Stimulated activated CD4-positive, alpha-beta T cell treated with anti-CD3 and anti-CD28 coated beads, Interleukin-4, amount 100 ng/mL, for 48 hours (primary cell): ENCODE measurements at places on chromosomes 4 and X.
A peak's percentile ranks its signal among the peaks of the same experiment; 100 is the strongest.

- no peak for DNase-seq
Measured at GRCh38 chrX:8987672-8988250, 46.2 kb downstream of the FAM9B start.

DNA sequence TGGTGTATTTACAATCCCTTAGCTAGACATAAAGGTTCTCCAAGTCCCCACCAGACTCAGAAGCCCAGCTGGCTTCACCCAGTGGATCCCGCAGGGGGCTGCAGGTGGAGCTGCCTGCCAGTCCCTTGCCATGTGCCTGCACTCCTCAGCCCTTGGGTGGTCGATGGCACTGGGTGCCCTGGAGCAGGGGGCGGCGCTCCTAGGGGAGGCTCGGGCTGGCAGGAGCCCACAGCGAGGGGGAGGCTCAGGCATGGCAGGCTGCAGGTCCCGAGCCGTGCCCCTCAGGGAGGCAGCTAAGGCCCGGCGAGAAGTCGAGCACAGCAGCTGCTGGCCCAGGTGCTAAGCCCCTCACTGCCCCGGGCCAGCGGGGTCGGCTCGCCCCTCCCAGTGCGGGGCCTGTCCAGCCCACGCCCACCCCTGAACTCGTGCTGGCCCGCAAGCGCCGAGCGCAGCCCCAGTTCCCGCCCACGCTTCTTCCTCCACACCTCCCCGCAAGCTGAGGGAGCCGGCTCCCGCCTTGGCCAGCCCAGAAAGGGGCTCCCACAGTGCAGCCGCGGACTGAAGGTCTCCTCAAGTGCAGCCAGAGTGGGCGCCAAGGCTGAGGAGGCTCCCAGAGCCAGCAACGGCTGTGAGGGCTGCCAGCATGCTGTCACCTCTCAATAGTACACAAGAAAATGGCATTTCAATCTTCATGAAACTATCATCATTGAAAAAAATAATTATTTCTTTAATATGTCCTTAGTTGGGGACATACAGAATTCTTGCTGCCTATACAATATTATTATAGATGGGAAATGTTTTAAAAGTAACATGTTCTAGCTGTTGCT lies 189.1 kb downstream of the SLC7A11 start:
- no peak for DNase-seq

DNA sequence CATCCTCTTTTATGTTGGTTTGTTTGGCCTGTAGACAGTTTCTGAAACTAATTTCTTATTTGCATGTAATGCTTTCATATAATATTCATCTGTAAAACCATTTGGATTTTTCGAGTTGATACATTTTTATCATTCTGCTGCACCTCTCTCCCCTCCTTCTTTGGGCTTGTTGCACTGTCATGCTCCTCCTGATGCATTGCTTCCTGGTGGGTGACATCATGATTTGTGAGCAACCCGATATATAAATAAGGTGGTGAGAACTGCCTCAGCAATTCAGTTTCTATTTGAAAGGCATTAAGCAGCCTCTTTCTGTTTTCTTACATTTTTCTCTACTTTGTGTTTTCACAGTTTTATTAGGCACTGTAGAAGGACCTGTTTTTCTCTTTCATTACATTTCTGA lies 515.7 kb downstream of the RPA4 start:
- no peak for DNase-seq

DNA sequence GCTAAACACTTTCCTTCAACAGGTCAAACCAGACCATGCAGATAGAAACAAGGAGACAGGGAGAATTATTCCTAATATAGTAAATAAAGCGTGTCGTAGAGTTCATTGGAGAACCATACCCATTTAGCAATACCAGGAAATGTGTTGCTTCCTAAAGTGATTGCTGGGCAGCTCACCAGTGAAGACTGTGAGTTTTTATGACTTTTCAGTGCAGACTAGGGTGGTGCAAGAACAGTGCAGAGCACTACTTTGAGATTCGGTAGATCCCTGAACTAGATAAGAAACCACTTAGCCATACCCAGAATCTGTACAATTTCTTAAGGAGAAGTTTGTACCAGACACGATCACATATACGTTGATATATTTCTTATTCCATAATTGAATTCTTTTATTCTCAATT lies 87.4 kb downstream of the EMCN start:
- DNase-seq, result no peak

DNA sequence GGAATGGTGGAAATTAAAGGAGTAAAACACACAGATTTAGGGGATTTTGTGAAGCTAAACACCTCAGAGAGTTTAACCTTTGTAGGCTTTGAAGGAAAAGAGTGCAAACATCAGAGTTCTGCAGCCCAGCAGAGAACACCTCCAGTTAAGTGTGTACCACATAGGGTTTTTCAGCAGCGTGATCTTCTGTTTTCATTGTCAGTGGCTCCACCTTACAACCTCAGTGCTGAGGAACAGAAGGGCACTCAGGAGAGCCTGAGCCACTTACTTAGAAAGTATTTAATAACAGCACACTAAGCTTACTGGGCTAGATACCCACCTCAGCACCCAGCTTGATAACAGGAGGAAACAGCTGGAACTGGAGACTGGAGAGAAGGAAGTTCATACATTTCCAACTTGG lies 2.0 kb upstream of the FBXW7 start:
- no peak for DNase-seq

GRCh38 chrX:101407167-101407747 lies 468 bp downstream of the GLA start:
- DNase-seq, result no peak

- DNase-seq, result no peak
Measured at GRCh38 chr4:7908668-7909067, 31.0 kb downstream of the AFAP1 start.

GRCh38 chr4:184766446-184766845 lies 32.5 kb upstream of the CENPU start:
- DNase-seq, result no peak

- no peak for DNase-seq
Measured at GRCh38 chrX:1336331-1336943, at the start of gene IL3RA. Gene IL3RA (plus strand): TSS chrX:1336785. CDS start chrX:1341766, 4,981 bp downstream.

DNA sequence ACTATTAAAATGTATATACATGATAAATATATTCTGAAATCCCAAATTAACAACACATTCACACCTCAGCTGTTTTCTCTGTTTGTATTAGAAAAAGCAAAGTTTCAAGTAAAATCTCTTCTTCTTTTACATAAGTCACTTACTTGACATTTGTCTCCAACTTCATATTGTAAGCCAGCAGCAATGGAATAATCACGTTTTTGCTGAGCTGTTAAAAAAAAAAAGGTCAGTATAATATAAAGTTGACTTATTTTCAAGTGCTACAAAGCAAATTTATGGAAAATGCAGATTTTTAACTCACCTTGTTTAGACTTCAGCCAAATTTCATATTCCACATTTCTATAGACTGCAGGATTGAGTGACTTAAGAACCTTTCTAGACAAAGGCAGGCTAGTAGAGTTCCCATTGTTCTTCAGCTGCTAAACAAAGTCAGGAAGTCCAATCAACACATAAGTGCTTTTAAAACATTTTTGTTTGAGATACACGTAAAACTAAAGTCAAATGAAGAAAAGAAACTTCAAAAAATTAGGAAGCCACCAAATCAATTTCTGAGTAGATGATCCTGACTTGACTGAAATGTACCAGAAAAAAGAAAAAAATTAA lies 25.0 kb downstream of the OTUD4 start:
- DNase-seq, result no peak

GRCh38 chr4:137076908-137077307 lies 455.4 kb downstream of the PCDH18 start:
- no peak for DNase-seq

DNA sequence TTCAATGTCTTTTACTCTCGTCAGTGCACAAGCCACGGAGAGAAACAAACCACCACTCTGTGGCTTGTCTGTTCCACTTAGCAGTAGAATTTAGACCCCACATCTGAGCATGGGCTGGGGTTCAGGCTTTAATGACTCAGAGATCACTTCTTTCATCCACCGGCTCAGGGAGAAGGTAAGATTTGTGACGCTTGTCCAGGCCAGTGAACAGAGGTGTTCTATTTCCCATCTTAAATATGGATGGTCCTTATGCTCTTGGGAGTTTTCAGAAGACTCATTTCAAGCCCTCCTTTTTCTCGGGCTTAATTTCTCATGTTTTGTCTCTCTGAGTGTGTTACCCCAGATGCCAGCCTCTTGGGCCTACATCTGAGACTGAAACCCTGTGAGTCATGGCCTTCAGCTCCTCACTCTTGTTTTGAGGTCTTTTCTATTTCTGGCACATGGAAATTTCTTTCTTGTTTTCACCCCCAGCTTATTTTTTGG lies 127.4 kb upstream of the SFRP2 start:
- DNase-seq, result peak; percentile 7

GRCh38 chrX:45622538-45622937 lies 421.9 kb upstream of the DIPK2B start:
- DNase-seq, result no peak

- no peak for DNase-seq
Measured at GRCh38 chr4:151887031-151887815, 126.4 kb upstream of the GATB start.

DNA sequence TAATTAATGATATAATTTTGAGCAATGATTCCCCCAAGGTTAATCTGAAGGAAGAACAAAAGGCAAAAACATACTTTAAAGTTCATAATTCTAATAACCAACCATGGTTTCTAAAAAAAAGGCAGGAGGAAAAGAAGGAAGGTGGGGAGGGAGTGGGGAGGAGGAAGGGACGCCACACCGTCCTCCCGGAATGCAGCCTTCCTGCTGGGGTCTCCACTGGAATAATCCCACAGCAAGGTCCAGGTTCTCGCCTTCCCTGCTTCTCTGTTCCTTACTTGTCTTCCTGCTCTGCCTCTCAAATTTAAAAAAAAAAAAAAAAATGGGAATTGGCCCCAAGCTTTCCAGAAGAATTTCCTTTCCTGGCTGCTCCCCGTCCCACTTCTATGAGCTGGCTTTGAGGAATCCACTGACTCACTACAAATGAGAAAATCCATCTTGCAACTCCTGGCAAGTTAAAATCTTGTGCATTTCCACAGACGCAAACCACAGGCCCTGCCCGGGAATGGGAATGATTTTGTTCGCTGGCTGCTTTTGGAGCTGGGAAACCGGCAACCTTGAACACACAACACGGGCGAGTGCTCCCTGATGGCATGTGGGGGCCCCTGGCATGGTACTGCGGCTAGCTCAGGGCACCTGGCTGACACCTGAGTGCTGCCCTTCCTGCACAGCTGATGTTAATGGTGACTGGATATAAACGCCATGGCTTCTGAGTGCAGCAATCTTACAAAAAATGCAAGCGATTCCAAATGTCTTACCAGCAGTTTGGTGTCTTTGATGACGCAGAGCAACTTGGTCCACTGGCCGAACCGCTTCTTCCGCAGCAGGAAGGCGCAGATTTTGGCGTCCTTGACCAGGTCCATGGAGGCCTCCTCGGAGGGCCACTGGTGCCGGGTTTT lies 97.0 kb downstream of the AFAP1 start:
- no peak for DNase-seq

- no peak for DNase-seq
Measured at GRCh38 chr4:153771046-153771445, 11.2 kb upstream of the RNF175 start.

DNA sequence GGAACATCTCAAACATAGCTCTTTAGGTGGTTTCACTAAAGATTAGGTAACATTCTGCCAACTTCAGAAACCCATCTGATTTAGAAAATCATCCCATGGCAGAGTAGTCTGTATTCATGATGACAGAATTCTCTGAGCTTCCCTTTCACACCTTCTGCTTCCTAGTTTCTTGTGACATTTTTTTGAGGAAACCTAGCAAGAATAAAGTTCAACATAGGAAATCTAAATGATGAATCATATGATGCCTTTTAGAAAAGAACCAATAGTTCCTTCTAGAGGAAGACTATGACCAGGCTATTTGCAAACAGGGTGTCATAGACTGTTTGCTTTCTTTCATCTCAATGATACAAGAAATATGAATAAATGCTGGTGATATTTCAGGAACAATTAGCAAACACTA lies 49.8 kb upstream of the CAMK2D start:
- no peak for DNase-seq

- DNase-seq, result no peak
Measured at GRCh38 chrX:12814420-12814819, 23.2 kb downstream of the PRPS2 start.

DNA sequence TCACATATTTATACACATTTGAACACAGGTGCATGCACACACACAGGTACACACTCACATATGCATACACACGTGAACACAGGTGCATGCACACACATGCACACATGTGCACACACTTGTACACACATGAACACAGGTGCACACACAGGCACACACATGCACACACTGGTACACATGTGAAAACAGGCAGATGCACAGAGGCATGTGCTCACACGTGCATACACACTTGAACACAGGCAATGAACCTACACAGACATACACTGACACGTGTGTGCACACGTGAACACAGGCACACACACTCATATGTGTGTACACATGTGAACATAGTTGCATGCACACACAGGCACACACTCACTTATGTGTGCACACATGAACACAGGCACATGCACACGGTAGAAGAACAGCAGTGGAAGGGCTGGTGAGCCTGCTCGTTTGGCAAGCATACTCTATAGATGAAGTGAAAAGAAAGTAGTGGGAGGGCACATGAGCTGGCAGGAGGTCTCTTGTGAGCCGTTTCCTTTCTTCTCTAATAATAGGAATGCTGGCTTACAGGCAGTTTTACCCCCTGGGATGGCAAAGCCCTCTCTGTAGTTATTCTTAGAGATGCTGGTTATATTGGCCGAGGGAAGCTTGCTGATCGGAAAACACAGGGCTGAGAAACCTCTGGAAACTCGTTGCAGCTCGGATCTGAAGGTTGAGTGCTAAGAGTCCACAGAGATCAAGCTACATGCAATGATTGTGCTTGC lies 279.6 kb upstream of the CLNK start:
- DNase-seq, result no peak

- DNase-seq, result no peak
Measured at GRCh38 chrX:69236641-69237040, 71.4 kb upstream of the PJA1 start.

- no peak for DNase-seq
Measured at GRCh38 chrX:71052721-71053120, 15.4 kb downstream of the SNX12 start.

DNA sequence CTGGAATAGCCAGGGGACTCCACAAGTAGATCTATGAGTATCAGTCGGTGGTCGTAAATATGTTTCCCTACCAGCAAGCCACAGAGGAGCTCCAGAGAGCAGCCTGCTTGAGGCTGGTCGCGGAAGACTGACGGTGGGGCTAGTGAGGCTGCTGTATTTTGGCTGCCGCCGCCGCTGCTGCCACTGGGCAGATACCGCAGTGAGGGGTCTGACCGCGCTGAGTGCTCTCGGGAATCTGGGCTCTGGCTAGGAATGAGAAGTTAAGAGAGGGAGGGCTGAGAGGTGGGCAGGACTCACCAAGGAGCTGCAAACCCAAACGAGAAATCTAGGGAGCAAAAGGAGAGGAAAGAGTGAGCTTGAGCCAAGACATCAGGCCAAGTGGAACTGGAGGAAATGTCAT lies at the start of gene EXOC1L:
Gene EXOC1L (plus strand): TSS at position 157 of the 400 bp plus-strand sequence. CDS start 237 bp downstream, at position 394.
- DNase-seq, result no peak

GRCh38 chr4:70901607-70901983 lies 574 bp upstream of the MOB1B start:
- DNase-seq, result no peak
